ENCODE measurements at places on chromosomes 16 and 17.

GRCh38 chr16:50121721-50122445 lies 31.2 kb upstream of the TENT4B start:
- DNase-seq: peak; percentile 14

GRCh38 chr17:49315551-49316257 lies 46.3 kb downstream of the ZNF652 start:
- peak; percentile 80 for DNase-seq

GRCh38 chr16:50309527-50310307 lies 43.4 kb downstream of the ADCY7 start:
- DNase-seq: no peak

DNA sequence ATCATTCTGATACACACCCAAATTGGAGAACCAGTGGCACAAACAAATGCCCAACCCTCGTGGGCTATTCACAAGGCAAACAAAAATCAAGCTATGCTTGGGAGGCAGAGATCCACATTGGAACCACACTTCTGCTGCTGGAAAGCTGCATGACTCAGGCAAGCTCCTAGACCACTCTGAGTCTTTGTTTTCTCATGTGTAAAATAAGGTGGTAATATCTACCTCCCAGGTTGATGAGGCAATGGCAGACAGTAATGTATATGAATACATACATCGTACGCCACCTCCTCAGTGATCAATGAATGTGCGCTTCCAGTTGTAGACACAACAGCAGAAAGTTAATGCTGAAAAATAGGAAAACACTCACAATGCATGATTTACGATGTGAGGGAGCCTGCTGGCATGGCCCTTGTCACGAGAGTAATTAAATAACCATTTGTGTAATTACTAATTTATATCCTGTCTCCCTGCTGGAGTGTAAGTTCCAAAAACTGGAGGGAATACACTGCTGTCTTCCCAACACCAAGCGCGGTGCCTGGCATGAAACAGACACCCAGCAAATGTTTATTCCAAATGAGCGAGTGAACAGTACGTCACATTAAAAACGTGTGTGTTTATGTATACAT lies 69.9 kb upstream of the HSBP1 start:
- no peak for DNase-seq

DNA sequence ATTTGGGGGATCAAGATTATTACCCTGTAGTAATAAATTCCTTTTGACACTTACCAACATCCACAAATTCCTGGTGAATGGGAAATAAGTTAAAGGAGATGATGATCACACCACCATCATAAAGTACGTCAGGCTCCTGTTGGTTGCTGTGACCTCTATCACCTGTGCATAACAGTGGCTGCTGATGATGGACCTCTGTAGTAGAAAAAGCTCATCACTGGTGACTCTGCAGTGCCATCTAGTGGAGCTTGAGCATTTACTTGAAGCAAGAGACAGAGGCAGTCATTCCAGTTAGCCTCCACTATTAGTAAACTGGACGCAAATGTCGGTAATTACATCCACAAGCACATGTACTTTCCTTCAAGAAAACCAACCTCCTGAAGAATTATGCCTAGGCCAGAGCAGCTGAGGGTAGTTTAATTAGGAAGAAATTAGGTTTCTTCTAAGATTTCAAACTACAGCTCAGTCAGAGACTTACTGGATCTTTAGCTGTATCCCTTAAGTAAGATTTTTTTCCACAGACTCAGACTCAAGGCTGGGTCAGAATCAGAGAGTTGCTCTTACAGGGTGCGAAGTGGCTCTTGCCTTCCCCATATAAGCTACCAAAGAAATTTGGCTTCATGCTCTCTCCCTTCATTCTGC lies 39.3 kb downstream of the CYB561 start:
- peak; percentile 65 for DNase-seq

DNA sequence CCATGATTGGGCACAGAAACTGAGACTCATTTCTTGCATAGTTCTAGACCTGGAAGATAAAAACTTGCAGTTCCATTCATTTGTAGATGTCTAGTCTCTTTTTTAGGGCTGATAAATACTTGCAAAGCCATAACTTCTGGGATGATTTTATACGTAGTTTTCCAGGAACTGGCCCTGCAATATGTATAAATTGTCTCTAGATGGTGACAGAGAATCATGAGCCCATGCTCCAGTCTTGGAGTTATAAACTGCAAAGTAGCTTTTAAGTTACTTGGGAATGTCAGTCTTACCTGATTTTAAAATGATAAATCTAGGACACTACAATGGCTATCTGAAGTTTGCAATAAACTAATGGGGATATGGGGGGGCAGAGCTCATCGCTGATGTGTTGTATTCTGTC lies 3.0 kb upstream of the ADAMTS18 start:
- DNase-seq: no peak

DNA sequence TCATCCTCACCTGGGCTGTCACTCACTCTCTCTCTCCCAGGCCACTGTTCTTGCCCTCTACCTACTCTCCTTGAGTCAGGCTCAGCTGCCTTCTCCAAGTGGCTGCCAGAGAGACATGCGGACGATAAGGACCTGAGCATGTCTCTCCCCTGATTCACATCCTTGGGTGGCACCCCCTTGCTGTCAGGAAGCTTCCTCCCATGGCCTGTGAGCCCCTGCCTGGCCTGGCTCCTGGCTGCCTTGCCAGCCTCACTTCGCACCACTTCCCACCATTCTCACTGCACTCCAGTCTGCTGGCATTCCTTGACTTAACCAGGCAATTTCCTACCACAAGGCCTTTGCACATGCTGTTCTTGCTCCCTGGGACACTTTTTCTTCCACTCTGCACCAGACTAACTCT lies 2.7 kb upstream of the ALDH3A1 start:
- DNase-seq: no peak

GRCh38 chr17:1915889-1916288 lies 86.1 kb downstream of the RPA1 start:
- DNase-seq: no peak

DNA sequence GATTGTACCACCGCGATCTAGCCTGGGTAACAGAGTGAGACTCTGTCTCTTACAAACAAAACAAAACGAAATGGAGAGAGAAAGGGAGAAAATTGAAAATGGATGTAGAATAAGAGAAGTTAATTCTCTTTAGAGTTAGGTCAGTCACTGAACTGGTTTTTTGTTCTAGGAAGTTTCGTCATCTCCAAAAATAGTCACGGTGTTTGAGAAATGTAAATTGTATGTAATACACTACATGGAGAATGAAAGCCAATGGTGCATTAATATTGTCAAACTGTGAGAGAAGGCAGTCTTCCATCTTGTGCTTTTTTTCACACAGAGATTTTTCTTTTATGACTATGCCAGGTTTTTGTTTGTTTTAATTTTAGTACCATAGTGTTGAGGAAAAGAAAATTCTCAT lies 145.9 kb downstream of the BCAS3 start:
- DNase-seq: no peak

DNA sequence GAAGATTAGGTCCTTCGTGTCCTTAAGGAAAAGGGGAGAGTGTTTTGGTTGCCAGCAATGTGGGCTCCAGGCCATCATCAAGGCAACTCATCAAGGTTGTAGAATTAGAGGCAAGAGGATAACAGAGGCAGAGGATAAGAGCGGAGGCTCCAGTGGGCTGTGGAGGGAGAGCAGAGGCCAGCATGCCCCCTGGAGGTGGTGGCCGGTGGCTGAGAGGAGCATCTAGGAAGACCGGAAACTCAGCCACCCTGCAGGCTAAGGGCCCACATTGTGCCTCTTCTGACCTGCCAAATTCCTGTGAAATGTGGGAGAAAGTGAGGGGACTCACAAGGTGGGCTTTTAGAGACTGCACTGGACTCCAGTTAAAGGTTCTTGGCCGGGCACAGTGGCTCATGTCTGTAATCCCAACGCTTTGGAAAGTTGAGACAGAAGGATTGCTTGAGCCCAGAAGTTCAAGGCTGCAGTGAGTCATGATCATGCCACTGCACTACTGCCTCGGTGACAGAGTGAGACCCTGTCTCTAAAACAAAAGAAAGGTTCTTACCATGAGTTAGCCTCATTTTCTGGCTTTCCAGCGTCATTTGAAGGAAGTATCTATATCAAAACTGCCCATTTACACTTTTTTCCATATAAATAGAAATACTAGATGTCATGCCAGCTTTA lies 62.7 kb upstream of the ADORA2B start:
- no peak for DNase-seq

- DNase-seq: no peak
These were observed 282.6 kb downstream of the CBLN1 start for GRCh38 chr16:48999044-48999443.

DNA sequence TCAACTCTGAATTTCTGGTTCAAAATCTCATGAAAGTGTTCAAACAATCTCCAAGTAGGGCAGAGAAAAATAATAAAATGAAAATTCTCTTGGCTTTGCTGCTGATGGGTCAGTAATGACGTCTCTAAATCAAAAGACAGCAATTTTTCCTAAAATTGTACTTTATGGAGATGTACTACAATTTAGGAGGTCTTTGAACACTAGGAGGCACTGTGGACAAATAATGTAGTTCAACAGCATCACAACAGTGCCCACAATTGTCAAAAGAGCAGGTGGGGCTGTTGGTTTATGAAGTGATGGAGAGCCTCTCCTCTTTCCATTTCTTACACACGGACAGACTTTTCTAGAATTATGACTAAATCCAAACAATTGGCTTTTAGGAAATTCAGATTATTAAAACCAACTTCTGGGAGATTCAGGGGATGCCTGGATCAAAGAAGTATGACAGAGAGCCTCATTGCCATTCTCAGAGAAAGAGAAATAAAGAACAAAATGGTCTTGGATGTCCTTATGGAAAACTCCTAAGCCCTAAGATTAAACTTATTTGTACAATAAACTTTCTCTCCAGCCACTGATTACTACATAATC lies 23.8 kb downstream of the EZH1 start:
- DNase-seq: no peak

DNA sequence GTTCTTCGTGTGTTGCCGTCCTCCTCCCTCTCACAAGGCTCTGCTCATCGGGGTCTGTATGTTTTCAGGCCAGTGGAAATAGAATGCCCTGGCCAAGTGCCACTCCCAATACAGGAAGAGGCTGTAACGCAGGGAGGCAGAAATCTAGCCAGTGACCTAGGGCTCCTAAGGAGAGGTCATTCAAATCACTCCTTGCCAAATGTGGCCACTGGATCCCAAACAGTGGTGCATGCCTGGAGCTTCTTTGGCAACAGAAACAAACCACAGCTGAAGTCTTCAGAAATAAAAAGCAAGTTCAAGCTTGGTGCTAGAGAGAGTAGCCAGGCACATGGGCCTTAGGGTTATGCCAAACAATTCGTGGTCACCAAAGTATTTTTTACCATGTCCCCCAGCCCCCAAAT lies 66.1 kb downstream of the SMG6 start:
- DNase-seq: no peak

GRCh38 chr16:81637336-81638235 lies 141.5 kb upstream of the PLCG2 start:
- DNase-seq: no peak

- DNase-seq: no peak
These were observed 257.7 kb upstream of the FOXF1 start for GRCh38 chr16:86252596-86252995.

- DNase-seq: no peak
These were observed 112.4 kb upstream of the NOL11 start for GRCh38 chr17:67605256-67605912.

- DNase-seq: no peak
These were observed 721 bp upstream of the WFIKKN2 start for GRCh38 chr17:50834429-50835300.
